ENCODE measurements at places on chromosomes 4 and X.

DNA sequence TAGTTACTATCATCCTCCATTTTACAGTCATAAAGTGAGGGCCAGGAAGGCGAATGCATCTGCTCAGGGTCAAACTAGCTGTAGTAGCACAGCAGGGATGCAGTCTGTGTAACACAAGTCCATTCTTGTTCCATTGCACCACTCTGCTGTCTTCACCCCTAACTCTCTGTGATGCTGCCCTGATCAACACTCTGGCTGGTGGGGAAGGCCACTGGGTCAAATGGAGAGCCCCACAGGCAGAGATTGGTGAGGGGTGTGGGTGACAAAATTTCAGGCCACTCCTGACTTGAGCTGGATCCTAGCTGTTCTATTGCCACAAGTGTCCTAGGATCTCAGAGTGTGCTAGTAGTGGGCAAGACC lies 136.5 kb downstream of the PJA1 start:
- no peak for DNase-seq

GRCh38 chr4:111807576-111807975 lies 337.7 kb upstream of the FAM241A start:
- DNase-seq: no peak

DNA sequence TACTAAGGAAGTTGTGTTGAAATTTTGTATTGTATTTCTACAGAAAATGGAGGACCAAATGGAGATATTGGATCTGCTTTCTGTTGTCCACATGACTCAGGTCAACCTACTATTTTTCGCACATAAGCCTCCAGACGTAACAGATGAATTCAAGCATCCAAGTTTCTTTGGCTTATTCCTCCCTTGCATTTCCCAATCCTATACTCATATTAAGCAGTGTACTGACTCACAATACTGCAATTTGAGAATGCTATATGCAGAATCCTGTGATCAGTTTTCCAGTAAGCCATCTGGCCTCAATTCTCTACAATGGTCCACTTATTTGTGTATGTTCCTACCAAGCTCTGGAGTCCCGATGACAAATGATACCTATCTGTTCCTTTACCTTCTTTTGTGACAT lies 75.7 kb downstream of the ASB9 start:
- no peak for DNase-seq

DNA sequence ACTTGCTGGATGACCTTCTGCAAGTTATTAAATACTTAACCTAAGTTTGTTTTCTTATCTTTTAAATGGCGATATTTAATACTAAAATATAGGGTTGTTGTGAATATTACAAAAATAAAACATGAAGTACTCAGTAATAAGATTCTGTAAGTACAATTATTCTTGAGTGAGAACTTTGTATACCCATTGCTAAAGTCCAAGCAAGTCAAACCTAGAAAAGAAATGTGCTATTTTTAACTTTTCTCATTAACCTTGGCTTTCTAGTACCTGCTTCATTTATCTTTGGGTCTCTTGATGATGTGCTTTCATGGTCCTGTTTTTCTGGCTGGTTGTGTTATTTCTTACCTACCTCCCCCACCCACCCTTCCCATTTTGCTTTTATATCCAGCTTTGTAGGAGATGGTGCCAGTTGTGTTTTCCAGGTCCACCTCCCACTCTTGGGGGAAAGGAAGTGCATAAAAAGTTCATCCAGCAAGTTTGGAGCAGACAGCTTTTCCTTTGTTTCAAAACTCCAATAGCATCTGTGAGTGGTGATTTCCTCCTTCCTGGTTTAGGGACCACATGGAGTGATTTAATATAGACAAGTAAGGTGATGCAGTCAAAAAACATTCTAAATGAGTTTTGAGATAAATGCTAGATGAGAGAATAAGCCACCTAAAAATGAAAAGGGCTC lies 7.5 kb upstream of the CXCL8 start:
- no peak for DNase-seq

DNA sequence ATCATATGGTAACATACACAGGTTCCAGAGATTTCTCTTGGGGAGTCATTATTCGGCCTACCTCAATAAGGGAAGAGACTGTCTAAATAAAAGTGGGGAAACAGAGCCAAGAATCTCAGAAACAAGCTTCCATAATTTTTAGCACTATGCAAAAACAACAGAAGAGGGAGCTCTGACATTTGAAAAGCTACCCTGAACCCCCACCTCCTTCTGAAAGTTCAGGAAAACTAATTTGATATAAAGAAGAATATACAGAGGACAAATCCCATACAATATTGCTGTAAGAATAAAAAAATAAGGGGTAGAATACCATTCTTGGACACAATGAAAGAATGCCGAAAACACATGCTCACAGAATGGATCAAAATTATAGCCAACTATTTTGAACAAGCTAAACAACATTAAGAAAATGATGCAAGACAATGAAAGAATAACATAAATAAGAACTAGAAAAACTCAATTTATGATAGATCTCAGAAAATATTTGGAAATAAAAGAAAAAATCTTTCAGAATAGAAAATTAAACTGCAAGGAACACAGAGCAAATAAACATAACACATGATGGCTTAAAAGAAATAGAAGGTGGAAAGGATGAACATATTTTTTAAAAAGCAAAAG lies 14.4 kb upstream of the ZNF41 start:
- DNase-seq: no peak

GRCh38 chr4:152072001-152072485 lies 311.2 kb upstream of the GATB start:
- DNase-seq: no peak

DNA sequence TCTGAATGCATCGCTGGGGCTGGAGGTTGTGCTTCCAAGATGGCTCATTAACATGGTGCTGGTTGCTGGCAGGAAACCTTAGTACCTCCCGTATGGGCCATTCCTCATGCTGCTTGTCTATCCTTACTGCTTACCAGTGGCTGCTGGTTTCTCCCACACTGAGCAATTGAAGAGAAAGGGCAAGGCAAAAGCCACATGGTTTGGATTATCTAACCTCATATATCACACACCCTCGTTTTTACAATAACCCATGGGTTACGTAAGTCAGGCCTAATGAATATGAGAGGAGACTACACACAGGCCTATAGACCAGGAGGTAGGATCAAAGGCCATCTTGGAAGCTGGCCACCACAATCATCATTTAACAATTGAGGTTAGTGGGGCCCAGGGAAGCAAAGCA lies 141.8 kb upstream of the EDNRA start:
- DNase-seq: no peak

DNA sequence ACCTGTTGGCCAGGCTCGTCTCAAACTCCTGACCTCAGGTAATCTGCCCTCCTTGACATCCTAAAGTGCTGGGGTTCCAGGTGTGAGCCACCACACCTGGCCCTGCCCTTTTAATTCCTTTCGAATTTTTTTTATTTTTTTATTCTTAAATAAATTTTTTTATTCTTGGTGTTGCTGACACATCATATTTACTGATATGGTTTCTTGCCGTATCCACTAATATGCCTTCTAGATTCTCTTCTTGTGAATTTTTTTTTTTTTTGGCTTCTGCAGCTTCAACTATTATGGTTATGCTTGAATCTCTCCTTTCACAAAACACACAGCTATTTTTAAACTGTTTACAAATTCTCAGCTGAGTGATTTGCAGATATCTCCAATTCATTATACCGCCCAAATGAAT lies 353.4 kb upstream of the ADGRL3 start:
- no peak for DNase-seq

DNA sequence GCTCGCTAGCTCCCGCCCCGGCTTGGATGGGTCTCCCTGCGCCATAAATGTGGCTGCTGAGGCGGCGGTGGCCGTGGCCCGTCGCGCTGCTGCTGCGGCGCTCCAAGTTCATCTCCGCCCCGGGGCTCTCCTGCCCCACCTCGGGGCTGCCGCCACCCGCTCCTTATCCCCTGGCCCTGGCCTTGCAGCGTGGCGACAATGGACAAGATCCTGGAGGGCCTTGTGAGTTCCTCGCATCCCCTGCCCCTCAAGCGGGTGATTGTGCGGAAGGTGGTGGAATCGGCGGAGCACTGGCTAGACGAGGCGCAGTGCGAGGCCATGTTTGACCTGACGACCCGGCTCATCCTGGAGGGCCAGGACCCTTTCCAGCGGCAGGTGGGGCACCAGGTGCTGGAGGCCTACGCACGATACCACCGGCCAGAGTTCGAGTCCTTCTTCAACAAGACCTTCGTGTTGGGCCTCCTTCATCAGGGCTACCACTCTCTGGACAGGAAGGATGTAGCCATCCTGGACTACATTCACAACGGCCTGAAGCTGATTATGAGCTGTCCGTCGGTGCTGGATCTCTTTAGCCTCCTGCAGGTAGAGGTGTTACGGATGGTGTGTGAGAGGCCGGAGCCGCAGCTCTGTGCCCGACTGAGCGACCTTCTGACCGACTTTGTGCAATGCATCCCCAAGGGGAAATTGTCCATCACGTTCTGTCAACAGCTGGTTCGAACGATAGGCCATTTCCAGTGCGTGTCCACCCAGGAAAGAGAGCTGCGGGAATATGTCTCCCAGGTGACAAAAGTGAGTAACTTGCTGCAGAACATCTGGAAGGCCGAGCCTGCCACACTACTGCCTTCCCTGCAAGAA lies 763 bp downstream of the USP38 start:
- DNase-seq: no peak

GRCh38 chrX:48919947-48920717 lies 1.3 kb upstream of the PIM2 start:
- DNase-seq: no peak

DNA sequence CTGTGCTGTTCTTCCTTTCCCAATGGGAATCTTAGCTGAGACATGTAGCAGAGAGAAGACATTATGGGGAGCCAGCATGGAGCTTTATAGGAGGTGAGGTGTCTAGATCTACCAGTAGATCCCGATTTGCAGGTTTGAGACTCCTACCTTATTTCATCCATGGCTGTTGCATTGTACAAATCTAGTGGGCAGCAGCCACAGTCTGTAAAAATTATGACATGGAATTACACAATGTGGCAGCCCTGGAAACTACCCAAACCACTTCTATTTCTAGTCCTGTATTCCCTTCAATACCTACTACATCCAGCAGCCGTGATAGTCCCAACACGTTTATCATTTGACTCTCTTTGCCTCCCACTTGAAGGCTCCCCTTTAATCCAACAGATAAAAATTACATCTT lies 8.1 kb downstream of the ATP7A start:
- DNase-seq: no peak

GRCh38 chrX:69119122-69119521 lies 46.1 kb downstream of the PJA1 start:
- no peak for DNase-seq

DNA sequence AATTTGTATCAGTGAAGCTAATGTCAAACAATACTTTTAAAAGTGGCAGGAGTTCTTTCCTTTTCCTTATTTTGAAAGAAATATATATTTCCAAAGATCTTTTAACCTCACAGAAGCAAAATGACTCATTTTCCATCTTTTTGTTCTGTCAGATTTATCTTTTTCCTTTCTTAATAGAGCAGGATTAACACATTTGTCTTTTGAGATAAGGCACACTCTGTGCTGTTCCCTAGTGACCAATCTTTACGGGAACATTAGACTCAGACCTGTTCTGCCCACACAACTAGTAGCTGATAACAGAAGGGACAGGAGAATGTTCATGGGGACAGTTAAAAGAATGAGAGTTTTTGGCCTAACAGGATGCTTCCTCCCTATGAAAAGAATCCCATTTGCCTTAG lies 381.2 kb downstream of the STPG2 start:
- no peak for DNase-seq

GRCh38 chrX:150316564-150316963 lies 46.6 kb upstream of the MAMLD1 start:
- no peak for DNase-seq

- DNase-seq: no peak
Observed at GRCh38 chrX:24335871-24336270, 22.0 kb upstream of the SUPT20HL2 start.

GRCh38 chr4:150784305-150784704 lies 202.4 kb downstream of the MAB21L2 start:
- DNase-seq: no peak
